ENCODE measurements at places on chromosomes 16 and 17.

DNA sequence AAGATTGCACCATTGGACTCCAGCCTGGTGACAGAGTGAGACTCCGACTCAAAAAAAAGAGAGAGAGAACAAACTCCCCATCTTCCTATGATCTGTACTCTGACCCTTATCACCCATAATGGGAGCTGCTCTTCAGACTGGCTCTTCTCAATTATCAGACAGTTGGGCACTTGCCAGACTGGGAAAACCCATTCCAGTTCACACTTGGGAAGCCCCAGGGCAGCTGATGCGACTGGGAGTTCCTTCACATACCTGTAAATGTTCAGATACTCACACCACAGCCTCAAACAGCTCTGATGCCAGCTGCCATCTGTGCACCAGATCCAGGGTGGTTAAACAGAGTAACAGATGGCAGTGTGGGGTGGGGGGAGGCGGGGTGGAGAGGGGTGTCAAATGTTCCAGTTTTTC lies 23.8 kb upstream of the TMEM101 start:
- no peak for DNase-seq

DNA sequence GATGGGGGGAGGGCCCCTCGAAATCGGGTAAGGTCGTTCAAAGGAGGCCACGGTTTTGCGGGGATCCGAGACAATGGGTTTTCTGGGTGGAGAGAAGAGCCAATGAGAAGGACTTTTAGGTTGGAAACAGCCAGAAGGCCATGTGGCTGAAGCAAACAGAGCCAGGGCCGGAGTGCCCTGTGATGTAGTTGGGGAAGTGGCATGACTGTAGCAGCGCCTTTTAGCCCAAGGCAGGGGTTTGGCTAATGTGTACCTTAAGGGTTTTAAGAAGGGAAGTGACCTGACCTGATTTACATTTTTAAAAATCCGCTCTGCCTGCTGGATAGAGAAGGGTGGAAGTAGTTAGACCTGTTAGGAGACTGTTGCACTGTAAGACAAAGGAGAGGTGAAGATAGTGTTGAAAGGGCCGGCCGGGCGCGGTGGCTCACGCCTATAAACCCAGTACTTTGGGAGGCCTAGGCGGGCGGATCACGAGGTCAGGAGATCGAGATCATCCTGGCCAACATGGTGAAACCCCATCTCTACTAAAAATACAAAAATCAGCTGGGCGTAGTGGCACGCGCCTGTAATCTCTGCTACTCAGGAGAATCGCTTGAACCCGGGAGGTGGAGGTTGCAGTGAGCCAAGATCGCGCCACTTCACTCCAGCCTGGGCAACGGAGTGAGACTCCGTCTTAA lies 1.0 kb downstream of the LYRM1 start:
- DNase-seq: no peak

GRCh38 chr17:61574542-61575351 lies 16.3 kb downstream of the NACA2 start:
- DNase-seq: no peak

GRCh38 chr17:72380737-72381136 lies 259.9 kb downstream of the SOX9 start:
- no peak for DNase-seq

DNA sequence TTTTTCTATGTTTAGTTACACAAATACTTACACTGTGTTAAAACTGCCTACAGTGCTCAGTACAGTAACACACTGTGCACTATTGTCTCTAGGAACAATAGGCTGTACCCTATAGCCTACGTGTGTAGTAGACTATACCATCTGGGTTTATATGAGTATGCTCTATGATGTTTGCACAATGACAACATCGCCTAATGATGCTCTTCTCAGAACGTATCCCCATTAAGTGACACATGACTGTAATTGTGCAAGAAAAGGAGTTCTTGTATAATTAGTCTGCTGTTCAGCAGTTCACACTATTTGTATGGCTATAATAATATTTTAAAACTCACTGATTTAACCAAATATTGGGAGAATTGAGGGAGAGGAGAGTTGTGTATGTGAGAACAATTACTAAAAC lies 173.7 kb downstream of the TRIM37 start:
- DNase-seq: no peak

GRCh38 chr17:20948984-20949777 lies 93.6 kb downstream of the USP22 start:
- DNase-seq: no peak

All from caudate nucleus (tissue), 63 donors.